MCF 10A (cell line): ENCODE measurements at places on chromosomes 4 and X.

DNA sequence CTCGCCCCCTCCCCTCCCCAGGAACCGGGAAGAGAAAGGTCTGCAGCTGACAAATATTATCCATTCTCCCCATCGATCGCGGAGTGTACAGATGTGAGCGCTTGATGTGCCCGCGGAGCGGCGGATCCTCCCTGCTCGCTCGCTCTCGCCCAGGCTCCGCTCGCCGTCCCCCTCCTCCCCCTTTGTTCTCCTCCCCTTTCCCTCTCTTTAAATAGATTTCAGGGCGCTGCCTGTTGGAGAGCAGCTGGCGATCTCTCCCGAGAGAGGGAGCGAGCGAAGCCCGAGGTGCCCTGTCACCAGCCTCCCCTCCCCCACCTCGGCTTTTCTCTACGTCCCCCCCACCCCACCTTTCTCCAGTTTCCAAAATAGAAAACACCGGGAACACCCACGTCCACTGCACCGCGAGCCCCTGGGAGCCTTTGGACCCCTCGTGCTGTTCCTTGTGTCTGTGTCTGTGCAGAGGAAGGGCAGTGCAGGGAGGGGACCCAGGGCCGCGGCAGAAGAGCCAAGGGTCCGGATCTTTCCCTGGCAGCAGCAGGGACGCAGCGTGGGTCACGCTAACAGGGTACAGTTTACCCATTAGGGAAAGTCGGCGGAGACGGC, 56.6 kb upstream of the BCOR start:
- no peak for DNase-seq

- peak; percentile 3 for DNase-seq
Measured at GRCh38 chrX:57977992-57978391, 67.7 kb upstream of the ZXDA start.

DNA sequence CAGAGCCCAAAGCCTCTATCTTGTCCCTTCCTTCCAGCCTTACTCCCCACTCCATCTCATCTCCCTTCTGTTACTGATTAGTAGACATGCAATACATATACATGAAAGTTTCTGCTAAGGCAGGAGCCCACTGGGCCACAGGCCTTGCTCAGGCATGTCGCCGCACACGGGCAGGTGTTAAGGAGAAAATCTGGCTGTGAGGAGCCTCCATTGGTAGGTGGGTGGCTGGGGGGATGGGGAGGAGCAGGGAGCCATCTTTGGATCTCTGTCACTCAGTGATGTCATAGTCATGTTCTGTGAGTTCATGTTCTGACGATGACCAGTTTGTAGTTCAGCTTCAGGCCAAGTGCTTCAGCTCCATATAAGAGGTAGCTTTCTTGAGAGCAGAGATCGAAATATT, 2.9 kb upstream of the HMGB3 start:
- DNase-seq, result no peak

DNA sequence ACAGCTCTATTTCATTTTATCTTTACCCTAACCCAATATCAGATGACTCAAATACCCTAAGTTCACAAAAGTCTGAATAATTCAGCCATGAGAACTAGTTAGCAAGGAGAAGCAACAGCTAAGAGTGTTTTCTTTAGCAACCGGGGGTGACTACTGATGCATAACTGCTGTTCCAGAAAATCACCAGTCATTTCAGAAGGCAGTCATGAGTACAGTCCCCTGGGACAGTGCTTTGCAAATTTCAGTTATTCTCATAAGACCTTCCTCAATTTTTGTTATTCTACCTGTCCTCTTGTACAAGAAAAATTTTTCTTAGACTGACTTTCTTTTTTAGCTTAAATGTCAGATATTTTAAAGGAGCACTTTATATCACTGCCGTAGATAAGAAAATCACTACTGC, 16.4 kb downstream of the BANK1 start:
- peak; percentile 3 for DNase-seq

- no peak for DNase-seq
Measured at GRCh38 chr4:2065106-2065930, 6.2 kb downstream of the NAT8L start.

GRCh38 chr4:56971383-56971782, 6.0 kb downstream of the NOA1 start:
- no peak for DNase-seq

- DNase-seq, result no peak
Measured at GRCh38 chr4:79625361-79625760, 217.3 kb upstream of the GK2 start.

- no peak for DNase-seq
Measured at GRCh38 chr4:22522206-22522605, 6.3 kb upstream of the ADGRA3 start.

DNA sequence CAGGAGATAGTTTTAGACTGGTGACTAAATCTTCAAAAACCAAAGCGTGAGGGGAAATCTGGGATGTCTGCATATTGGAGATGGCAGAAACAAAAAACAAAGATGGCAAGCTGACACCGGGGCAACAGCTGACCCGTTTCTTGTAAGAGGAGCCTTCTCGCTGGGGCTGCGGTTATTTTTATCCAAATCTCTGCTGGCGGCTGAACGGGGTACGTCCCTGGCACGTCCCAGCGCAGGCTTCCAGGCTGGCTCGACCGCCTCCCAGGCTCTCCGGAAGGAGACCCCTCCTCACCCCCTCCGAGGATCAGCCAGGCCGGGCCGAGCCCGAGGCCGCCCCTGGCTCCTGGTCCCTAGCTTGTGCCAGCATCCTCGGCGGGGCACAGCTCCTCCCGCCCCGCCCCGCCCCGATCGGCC, 403 bp downstream of the SGCB start:
- peak; percentile 36 for DNase-seq

GRCh38 chr4:7103031-7103606, 35.3 kb upstream of the GRPEL1 start:
- peak; percentile 83 for DNase-seq

DNA sequence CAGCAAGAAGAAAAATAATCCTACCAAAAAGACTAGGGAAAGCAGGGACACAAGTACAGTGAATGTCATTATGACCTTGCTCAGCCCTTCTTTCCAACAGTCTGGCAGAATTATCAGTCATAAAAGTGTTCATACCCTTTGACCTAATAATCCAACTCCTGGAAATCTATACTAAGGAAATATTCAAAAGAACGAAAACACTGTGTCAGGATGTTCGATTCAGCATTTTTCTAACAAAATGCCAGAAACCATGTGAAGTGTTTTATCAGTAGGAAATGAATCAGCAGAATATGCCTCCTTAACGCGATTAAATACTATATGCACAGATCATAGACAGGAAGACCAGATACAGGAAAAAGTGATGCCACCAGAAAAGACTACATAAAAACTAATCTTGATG, 16.2 kb upstream of the S100G start:
- DNase-seq, result no peak

GRCh38 chrX:69429339-69430015, 74.6 kb upstream of the NALF2 start:
- no peak for DNase-seq

DNA sequence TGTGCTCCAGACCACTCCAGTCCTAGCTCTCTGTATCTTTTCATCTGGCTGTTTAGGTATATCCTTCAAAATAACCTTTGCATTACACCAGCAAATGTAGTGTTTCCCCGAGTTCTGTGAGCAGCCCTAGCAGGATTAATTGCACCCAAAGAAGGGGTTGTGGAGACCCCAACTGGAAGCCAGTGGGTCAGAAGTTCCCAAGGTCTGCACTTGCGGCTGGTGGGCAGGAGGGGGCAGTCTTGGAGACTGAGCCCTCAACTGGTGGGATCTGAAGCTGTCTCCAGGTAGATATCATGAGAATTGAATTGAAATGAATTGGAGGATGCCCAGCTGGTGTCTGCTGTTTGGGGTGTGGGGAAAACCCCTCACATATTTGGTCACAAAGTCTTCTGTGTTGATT, 1485.3 kb upstream of the TENM3 start:
- no peak for DNase-seq

DNA sequence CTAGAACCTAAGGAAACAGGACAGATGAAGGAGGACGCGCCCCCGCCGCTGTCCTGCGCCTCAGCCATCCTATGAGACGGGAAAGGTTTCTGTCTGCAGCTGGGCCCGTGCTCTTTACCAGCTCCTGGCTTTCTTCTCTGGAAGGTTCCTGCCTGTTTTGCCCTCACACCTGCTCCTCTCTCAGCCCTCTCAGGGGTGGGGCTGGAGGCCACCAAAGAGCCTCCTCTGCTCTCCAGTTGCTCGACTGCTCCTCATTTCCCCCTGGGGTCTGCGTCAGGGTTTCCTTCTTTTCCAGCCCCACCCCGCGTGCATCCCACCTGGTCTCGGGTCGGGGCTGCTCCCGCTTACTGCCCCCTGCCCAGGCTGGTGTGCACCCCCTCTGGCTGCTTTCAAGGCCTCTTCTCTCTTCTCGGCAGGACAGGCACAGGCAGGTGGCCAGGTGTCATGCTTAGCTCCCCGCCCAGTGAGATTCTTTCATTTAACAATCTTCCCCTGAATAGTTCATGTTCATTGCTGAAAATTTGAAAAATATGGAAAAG, 4.6 kb downstream of the HTT-AS start:
- DNase-seq, result no peak

GRCh38 chrX:78710171-78710570, 37.3 kb upstream of the LPAR4 start:
- no peak for DNase-seq

DNA sequence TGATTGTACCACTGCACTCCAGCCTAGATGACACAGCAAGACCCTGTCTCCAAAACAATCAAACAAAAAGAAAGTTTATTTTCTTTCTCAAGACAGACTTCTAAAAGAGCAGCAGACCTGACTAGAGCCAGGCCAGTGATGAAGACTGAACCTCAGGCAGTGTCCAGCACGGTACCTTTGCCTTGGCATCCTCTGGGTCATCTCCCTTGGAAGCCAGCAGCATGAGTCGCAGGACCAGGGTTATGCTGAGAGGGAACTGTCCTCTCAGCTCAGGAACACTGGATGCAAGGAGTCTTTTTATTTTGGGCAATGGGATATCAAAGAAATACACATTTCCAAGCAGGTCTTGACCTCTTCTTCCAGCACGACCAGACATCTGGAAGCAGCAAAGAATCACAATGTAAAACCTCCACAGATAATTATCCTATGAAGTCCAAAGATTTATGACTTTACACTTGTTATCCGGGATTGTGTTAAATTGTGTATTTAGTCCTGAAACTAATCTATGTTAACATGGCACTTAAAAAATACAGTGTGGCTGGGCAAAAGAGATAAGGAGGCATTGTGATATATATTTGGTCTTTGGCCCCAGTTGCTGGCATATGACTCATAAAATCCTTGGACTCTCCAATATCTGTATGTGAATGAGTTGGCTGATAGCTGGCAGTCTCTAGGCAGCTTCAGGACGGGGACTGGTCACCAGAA, 66.0 kb upstream of the DDX60 start:
- no peak for DNase-seq
